Activated CD4-positive, alpha-beta T cell treated with anti-CD3 and anti-CD28 coated beads, Interleukin-2, amount 50 U/mL, for 1 hour (primary cell): ENCODE measurements at places on chromosomes 7 and 10.

DNA sequence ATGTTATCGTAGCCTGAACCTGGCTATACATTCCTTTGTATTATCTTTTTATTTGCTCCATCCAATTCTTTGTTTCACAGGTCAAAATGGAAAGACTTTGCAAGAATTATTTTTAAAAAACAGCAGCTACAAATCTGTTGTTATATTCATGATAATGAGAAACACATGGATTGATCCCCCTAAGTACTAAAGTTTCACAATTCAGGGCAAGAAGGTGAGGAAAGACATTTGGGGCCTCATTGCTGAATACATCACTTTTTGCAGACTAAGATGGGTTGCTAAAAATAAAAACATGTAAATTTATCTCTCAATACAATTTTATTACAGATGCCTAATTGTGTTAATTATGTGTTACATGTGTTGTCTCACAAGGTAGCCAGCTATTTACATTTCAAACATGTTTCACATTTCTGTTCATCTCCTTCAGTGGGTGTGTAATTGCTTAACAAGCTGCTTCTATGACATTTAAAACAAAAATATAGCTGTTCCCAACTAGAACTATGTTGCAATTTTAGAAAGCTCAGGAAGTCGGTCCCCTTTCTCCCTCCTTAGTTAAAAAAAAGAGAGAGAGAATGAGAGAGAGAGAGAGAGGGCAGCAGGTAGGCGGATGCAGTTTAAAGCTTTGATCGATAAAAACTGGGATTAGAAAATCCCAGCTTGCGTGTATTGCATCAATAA lies 606.3 kb upstream of the FZD8 start:
- DNase-seq, result no peak

- DNase-seq, result no peak
Measured at GRCh38 chr7:64113981-64114380, 68.7 kb downstream of the ZNF727 start.

DNA sequence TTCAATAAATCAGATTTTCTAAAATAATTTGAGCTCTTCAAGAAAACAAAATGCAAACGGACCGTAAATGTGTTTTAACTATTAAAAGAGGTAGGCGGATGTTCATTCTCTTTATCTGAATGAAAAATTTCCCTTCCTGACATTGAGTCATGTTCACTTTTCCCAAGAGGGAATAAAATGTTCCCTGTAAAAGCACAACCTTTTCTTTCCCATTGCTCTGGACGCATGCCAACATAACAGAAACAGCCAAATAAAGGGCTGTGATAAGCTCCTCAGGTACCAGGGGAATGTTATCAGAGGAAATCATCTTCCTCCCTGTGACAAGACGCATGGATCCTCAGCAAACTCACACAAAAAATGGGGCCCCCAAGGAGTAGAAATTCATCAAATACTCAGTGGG lies 251.8 kb downstream of the MTERF1 start:
- DNase-seq, result no peak

DNA sequence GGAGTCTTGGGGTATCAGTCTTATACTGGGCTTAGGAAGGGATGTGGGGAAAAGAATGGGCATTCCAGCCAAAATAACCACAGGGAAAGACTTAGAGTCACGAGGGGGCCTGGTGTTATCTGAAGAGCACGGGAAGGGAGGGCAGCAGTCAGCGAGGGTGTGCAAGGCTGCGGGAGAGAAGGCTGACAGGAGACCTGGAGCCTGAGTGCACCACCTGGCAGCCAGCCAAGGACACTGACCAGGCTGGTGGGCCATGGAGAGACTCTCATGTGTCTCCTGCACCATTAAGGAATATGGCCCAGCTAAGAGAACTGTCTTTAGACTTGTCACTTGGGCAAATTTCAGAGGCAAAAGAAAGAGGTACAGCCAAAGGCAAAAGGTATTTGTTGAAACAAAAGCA lies 69.6 kb downstream of the PKD1L1 start:
- DNase-seq, result no peak

DNA sequence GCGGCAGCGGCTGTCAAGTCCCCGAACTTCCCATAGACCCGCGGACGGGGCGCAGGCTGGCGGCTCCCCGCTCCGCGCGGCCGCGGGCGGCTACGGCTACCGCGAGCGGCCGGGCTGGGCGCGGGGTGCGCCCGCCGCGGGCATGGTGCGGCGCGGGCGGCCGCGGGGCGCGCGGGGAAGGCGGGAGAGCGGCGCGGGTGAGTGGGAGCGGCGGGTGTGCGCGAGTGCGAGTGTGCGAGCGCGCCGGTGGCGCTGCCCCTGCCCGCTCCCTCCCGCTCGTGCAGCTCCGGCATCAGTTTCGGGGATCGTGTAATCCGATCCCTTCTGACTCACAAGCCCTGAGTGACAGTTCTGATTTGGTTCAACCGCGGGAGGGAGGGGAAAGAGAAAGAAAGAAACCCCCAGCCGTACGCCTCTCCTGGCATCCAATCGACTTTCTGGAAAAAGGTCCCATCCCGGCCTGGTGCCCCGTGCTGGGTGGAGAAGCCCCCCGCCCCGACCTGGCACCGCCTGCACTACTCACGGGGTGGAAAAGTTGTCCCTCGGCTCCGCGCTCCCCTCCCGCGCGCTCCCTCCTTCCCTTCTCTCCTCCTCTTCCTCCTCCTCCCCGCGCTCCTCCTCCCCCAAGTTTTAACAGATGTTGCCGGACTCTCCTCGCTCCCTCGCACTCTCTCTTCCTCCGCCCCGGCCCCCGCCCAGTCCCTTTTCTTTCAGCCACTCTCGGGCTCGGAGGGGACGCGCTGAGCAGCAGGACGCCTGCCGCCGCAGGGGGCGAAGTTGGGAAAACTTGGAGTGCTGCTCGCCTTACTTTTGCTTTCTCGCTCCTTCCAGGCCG lies at the start of gene GLI3:
Gene GLI3 (minus strand): TSS at position 234 of the 835 bp plus-strand sequence. CDS start 13,956 bp downstream, outside the sequence.
- DNase-seq, result no peak

DNA sequence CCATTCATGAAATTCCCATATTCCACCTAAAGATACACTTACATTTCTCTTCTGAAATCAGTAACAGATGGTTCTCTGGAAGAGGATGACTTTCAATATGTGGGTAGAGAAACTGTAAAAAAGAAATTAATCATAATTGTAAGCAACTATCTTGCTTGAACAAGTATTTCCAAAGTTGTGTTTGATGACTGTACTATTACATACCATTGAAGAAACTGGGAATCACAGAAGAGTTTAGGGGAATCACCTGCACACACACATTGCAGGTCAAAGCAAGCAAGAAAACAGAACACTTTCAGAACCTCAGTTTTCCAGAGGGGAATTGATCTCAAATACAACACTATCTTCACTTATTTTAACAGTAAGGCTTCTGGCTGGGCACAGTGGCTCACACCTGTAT lies 33.6 kb downstream of the GSAP start:
- no peak for DNase-seq
